ENCODE measurements at places on chromosomes 7 and 10.

- DNase-seq, result no peak
Measured at GRCh38 chr7:132130497-132130896, 445.8 kb downstream of the PLXNA4 start.

DNA sequence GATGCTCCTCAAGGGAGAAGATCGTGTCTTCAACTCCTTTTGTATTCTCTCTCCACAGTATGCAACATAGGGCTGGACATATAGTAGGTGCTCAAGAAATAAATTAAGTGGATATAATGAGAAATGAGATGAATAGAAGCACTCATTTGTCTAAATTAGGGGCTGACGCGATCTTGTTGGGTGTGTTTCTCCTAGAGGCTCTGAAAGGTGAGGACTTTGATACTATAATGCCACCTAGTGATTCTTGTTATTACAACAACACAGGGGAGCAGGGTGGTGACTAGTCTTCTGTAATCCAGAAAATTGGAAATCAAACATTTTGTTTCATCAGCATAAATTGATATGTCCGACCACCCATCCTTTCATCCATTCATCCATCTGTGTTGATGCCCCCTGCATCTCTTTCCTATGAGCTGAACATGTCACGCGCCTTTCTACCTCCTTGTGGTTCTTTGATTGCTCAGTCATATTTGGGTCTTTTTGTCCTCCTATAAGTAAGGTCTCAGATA, 3.5 kb upstream of the CFAP58 start:
- peak; percentile 88 for DNase-seq

GRCh38 chr10:101875068-101875688, 31.6 kb upstream of the KCNIP2 start:
- no peak for DNase-seq

GRCh38 chr7:322708-323111, 32.7 kb downstream of the FOXL3 start:
- DNase-seq, result no peak

- DNase-seq, result peak; percentile 51
Measured at GRCh38 chr7:43439631-43440401, 143.1 kb upstream of the STK17A start.

GRCh38 chr10:51103554-51104217, 29.4 kb downstream of the PRKG1 start:
- no peak for DNase-seq

- DNase-seq, result no peak
Measured at GRCh38 chr7:27142580-27143022, 880 bp downstream of the HOXA5 start.

GRCh38 chr10:14396411-14397048, 65.8 kb upstream of the FRMD4A start:
- no peak for DNase-seq

GRCh38 chr7:73892003-73892999, 31.3 kb downstream of the TMEM270 start:
- peak; percentile 64 for DNase-seq

- no peak for DNase-seq
Measured at GRCh38 chr7:117688126-117688525, 185.1 kb downstream of the CTTNBP2 start.

DNA sequence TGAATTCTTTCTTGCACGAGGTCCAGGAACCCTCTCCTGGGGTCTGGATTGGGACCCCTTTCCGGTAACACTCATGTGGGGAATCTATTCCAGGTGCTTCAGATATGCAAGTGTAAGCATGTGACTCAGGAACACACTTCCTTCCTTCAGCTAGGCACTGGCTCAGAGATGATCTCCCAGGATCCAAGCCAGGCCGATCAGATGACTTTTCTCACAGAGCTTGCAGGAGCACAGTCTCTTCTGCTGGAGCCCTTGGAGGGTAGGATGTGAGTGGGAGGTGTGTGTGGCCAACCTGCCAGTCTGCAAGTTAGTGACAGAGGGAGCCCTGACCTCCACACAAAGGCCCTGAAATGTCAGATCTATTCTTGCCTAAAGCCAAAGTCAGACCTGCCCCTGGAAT, 108.3 kb downstream of the CPXM2 start:
- no peak for DNase-seq

Measured in adipocyte (in vitro differentiated cells).